GM19239 (cell line): ENCODE measurements at places on chromosomes 2 and 18.

- no peak for DNase-seq
These were observed 214.4 kb upstream of the DSEL start for GRCh38 chr18:67730886-67731285.

DNA sequence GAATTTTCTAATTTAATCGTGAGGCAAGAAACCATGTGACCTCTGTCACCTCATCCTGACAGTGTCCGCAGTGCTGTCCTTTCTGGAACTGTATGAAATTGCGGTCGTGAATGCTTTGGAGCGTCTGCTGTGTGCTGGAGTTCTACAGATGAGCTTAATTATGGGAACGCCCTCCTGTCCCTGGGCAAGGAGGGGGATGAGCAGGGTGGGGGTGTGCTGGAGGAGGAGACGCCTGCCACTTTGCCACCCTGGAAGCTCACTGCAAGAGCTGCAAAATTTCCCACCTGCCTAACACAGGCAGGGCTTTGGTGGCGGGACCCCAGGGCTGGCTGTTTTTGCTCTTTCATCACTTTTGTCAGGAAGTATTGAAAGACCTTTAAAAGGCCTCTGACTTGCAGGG lies 6.5 kb downstream of the LPIN1 start:
- no peak for DNase-seq

DNA sequence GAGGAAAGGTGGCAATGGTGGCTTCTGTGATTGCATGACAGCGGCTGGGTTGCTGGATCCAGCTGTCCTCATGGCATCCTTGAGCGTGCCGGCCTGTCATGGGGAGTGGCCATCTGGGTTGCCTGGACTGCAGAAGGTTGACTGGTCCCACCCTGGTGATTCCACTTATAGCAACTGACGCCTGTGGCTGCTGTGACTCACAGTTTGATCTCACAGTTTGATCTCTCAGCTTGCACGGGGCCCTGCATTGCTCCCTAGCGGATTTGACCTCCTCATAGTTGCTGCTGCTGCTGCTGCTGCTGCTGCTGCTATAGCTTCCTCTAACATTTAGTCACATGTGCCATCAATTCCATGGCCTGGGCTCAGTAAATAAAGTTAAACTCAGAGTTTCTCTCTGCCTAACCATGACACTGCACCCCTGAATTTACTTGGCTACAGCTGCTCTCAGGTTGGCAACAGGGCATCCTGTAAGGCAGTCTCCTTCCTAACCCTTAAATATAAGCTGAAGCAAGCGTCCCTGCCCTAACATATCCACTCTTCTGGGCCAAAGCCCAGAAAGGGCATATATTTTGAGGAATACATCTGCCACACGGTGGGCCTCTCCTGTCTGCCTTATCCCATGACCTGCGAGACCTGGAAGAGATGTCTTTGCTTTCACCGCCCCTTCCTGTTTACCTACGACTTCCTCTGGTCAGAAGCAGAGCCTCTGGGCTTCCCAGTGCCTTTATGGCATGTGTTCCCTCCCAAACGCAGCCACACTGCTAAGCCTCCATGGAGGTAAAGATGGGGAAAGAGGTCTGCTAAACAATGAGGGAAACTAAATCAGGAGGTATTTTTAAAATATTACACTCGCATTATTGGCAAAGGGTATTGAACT lies 37.8 kb upstream of the CCDC150 start:
- DNase-seq, result no peak

DNA sequence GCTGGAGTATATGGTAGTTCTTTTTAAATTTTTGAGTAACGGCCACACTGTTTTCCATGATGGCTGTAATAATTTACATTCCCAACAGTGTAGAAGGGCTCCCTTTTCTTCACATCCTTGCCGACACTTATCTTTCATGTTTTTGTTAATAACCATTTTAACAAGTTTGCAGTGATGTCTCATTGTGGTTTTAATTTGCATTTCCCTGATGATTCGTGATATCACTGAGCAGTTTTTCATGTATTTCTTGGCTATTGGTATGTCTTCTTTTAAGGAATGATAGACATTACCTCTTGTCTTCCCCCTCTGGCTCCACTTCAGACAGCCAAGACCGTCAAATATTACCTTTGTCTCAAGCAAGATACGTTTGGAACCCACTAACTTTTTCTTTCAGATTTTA lies 371.1 kb upstream of the NRP2 start:
- no peak for DNase-seq

- no peak for DNase-seq
These were observed 7.8 kb upstream of the TRABD2A start for GRCh38 chr2:84888401-84889276.

DNA sequence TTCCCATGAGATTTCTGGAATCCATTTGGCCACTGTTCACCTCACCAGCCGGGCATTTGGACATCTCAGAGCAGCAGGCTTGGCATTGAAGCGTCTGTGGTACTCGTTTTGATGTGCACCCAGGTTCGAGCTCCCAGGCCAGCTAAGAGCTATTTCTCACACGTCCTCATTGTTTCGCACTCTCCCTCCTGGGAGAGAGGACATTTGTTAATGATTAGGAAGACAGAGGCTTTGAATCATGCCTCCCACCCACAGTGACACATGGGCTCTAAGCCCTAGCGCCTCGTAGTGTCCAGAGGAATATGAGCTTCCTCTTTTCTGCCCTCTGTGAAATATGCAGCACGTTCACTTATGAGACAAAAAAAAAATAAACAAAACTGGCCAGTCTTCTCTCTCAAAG lies 361.8 kb downstream of the RND3 start:
- no peak for DNase-seq

DNA sequence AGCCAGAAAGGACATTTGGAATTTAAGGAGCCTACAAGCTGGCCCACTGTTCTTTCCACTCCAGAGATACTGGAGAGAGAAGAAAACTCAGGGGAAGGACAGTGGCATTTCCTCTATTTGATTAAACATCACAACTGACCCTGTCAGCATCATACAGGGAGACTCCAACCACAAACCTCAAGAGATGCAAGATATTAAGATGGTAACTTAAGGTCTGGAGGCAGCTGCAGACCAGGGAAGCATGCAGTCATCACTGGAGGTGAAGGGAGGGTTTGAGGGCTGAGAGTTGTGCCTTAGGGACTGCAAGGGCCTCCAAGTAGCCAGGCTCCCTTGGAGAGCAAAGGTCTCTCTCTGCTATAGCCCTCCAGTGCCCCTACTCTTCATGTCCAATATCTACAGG lies 67.4 kb downstream of the RNF152 start:
- DNase-seq, result no peak

- DNase-seq, result no peak
These were observed 28.6 kb upstream of the POU3F3 start for GRCh38 chr2:104825124-104825865.

GRCh38 chr18:5175378-5175777 lies 21.7 kb downstream of the AKAIN1 start:
- no peak for DNase-seq

- DNase-seq, result no peak
These were observed 128.6 kb downstream of the KCTD1 start for GRCh38 chr18:26419746-26420145.

GRCh38 chr2:217753460-217754200 lies 249.2 kb downstream of the TNS1 start:
- DNase-seq, result no peak
